ENCODE measurements at places on chromosomes 3 and 15.

GRCh38 chr3:33388374-33389100, 51.7 kb downstream of the UBP1 start:
- no peak for DNase-seq

GRCh38 chr3:143928541-143929255, 42.9 kb upstream of the DIPK2A start:
- no peak for DNase-seq

DNA sequence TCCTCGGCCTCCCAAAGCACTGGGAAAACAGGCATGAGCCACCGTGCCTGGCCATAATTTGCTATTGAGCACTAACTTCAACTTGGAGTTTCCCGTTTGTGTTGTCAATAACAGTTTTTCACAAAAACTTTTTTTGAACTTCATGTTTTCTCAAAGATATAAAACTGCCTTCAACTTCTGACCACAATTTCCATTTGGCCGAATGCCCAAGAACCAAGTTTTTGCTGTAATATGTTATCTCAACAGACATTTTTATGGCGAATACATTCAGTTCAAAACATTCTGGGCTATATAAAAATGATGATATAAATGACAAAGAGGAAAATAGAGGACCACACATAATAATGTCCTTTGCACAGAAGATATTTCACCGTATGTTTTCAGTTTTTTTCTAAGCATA, 56.4 kb downstream of the NEDD4 start:
- no peak for DNase-seq

DNA sequence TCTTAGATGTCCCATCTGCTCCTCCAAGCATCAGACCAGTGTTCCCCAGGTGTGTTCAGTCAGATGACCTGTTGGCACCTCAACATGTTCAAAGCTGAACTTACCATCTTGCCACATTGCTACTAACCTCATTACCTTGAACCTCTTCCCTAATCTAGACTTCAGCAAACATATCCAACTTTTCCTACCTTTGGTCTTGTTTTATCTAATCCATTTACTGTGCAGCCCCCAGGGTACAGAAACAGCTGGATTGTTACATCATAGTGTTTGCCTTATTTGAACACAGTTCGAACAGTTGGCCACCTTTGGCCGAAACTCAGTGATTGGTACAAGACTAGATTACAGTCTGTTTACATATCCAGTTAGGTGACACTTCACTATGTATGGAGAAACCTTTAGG, 36.1 kb upstream of the MCF2L2 start:
- no peak for DNase-seq

- DNase-seq: no peak
Measured at GRCh38 chr3:4885316-4885715, 93.9 kb upstream of the BHLHE40 start.
